ENCODE measurements at places on chromosomes 5 and 9.

DNA sequence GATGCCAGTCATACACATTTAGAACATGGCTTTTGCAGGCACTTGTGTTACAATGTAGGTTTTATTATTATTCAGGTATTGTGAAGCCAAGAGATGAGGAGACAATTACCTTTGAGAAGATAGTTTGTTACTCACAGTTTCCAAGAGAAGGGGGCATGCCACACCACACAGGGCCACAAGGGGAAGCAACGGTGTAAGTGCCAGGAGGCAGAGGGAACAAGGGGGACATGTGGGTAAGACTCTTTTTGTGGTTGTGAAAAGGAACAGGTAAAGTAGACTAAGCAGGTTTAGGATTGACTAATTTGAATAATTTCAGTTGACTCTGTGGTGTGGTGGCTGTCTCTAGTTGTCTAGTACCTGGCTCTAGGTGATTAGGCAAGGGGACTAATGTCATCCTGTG is 191.2 kb downstream of the TRPM6 start:
- DNase-seq: no peak

GRCh38 chr5:95080030-95080429 is 204.9 kb downstream of the MCTP1 start:
- DNase-seq: no peak

DNA sequence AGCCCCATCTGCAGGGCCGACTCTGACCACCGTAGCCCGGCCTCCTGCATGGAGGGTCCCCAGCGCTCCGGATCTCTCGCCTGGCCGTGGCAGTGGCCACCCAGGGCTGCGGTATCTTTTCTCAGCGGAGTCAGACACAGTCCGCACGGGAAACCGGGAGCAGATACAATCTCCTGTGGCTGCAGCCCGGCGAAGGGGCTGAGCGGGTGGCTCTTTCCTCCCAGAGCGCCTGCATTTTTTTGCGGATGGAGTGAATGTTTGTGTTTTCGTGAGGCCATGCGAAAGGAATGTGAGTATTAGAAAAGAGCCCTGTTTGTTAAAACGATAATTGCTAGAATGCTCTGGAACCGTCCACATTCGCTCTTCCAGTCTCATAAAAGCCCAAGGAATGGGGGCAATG is 53.4 kb upstream of the PTCH1 start:
- no peak for DNase-seq

- no peak for DNase-seq
These were observed 47.0 kb downstream of the KLF9 start for GRCh38 chr9:70367305-70367930.

DNA sequence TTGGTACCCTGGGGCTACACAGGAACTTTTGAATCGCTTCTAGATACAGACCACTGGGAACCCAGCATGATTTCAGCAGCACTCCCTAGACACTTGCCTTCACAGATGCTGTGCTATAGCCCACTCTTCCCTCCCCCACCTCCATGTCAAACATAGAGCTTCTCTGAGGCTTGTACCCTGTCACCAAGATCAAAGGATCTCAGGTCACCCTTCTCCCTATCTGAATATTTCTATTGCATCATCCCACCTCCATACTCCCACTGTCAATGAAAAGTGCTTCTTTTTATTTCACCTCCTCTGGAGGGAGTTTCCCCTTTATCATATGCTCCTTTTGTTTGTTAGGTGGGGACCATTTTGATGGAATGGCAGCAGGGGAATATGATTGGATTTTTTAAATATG is 29.2 kb upstream of the PHF24 start:
- no peak for DNase-seq

GRCh38 chr5:17436761-17437221 is 61.2 kb upstream of the TAF11L2 start:
- no peak for DNase-seq

GRCh38 chr9:122192261-122192875 is 32.7 kb downstream of the MORN5 start:
- no peak for DNase-seq

- DNase-seq: no peak
These were observed 168.3 kb downstream of the COL23A1 start for GRCh38 chr5:178421699-178422399.

GRCh38 chr5:41629897-41630296 is 119.5 kb upstream of the PLCXD3 start:
- DNase-seq: no peak

DNA sequence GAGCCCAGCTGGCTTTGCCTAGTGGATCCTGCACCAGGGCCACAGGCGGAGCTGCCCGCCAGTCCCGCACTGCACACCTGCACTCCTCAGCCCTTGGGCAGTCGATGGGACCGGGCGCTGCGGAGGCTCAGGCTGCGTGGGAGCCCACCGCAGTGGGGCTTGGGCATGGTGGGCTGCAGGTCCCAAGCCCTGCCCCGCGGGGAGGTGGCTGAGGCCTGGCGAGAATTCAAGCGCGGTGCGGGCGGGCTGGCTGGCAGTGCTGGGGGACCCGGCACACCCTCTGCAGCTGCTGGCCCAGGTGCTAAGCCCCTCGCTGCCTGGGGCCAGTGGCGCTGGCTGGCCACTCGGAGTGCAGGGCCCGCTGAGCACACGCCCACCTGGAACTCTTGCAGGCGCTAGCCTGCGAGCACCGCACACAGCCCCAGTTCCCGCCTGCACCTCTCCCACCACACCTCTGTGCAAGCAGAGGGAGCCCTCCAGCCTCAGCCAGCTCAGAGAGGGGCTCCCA is 125.7 kb upstream of the OTULINL start:
- no peak for DNase-seq

- DNase-seq: no peak
These were observed 7.2 kb downstream of the NDUFS6 start for GRCh38 chr5:1808439-1808838.

DNA sequence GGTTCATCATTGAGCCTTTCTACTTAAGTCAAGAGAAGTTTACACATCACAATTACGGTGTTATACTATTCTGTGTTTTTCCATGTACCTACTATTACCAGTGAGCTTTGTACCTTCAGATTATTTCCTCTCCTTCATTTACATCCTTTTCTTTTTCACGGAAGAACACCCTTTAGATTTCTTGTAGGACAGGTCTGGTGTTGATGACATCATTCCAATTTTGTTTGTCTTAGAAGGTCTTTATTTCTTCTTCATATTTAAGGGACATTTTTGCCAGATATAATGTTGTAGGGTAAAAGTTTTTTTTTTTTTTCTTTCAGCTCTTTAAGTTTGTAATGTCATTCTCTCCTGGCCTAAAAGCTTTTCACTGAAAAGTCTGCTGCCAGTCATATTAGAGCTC is 637.1 kb upstream of the RIOK2 start:
- DNase-seq: no peak

DNA sequence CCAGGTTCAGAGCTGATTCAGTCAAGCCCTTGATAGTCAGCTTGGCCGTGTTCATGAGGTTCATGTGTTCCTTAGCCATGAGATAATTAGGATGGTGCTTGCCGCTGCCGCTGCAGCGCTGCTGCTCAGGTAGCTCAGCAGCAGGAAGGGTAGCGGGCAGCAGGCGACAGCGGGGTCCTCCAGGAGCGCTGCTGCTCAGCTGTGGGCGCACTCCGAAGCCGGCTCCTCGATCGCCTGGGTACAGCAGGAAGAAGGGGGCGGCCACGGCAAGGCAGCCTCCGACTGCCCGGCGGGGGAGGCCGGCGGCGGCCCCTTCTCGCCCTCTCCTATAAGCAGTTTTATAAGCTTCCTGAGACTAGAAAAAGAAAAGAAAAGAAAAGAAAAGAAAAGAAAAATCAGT is 1253.6 kb downstream of the EFNA5 start:
- no peak for DNase-seq

- no peak for DNase-seq
These were observed 65.3 kb downstream of the CSNK1A1 start for GRCh38 chr5:149485655-149486615.

DNA sequence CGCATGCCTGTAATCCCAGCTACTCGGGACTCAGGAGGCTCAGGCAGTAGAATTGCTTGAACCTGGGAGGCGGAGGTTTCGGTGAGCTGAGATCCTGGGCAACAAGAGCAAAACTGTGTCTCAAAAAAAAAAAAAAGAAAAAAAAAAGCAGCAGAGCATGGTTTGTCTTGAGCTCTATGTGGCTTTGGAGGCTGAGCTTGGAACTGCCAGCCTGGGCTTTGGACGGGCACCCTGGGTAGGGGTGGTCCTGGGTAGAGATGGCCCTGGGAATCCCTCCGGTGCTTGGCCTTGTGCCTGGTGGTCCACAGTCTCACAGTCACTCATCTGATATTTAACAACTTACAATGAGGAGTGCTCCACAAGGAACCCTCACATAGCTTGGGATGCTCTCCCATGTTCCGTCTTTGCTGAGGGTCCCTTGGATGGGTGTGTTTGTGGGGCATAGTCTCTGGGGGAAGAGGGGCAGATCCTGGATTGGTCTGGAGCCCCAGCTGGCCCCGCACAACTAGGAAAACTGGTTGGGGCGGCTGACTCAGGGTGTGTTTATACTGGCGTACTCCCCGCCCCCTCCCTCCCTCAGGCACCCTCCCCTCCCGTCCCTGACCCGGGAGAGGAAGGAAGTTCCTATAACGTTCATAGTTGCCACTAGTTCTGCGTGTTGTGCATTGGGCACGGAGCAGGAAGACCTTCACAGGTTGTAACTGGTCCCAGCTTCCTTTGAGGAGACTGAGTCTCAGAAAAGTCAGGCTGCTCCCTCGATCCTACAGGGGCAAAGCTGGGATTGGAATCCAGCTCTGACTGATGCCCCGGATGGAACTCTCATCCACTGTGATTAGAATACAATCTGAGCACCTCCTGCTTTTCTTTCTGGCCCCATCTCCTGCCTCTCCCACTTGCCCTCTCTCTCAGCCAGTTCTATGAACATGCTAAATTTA is 11.2 kb downstream of the IER5L start:
- no peak for DNase-seq

GRCh38 chr5:86665984-86666760 is 48.4 kb downstream of the COX7C start:
- DNase-seq: no peak

DNA sequence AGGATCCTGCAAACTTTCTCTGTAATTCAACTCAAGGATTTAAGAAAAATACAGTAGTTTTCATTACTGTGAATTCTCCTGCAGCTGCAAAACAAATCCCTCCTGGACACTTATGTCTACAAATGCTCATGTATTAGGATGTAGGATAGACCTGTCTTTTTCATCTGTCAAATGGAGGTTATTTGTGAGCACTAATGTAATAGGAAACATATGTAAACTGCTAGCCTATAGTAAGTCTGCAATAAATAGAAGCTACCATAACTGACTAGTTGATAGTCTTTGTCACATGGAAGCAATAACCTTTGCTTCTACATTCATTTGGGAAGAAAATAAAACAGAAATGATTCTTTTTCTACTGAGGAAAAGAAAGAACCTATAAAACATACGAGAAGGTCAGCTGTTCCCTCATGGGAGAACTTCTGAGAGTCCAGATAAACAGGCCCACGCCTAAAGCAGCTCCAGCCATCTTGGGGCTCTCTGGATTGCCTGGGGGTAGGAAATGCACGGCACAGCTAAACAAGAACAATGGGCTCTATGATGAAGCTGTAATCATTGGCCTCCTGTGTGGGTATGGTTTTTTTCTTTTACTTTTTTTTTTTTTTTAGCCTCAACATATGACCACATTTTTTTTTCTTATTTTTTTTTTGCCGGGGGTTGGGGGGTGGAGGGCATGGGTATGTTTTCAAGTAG is 6.2 kb downstream of the KCNV2 start:
- DNase-seq: no peak

DNA sequence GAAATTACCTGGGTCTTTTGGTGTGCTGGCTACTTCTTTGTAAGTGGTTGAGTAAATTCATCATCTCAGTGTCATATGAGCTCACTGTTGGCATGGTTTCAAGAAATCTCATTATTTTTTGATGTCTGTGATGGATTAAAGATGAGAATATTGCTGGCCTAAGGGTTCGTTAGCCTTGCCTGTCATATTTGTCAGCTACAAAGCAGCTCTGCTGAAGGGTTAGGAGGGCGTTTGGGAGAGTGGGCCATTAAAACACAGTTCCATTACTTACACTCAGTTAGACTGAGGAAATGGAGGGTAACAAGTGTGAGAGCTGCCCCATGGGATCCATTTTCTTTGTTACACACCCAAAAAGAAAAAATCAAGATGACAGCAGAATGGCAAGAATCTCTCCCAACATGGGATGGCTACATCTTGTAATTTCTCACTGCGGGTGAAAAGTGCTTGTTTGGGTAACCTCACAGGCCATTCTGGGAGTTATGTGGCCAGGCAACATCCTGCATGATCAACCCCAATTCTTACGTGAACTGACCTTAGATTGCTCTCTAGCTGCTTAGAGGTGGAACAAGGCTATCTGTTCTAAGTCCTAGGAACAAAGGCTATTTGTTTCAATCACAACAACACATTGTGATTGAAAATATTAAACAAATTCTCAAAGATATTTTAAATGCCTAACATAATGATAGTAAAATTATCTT is 609.5 kb upstream of the RGMB start:
- DNase-seq: no peak

DNA sequence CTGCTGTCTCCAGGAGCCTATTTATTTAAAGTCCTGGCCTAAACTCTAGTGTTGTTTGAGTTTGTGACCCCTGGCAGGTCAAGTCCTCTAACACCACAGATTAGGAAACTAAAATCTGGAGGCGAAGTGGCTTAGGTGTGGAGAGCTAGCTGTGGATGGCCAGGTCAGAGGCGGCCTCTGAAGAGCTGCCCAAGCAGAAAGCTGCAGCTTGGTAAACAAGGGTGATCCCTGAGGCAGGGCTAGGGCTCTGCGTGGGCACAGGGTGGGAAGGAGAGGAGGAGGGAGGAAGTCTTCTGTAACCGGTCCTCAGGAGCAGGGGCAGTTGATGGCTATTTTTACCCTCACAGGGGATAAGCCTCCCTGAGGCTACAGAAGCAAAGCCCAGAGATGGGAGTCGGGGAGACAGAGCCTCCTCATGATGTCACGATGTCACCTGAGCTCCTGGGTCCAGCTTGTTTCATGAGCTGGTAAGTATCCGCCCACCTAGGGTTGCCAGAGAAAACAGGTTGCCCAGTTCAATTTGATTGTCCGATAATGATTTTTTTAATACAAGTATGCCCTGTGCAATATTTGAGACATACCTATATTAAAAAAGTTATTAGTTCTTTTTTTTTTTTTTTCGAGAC is 25.9 kb upstream of the BOD1 start:
- DNase-seq: no peak

GRCh38 chr5:138610918-138611677 is 35.9 kb upstream of the HSPA9 start:
- DNase-seq: no peak

GRCh38 chr5:169904508-169904907 is 75.8 kb downstream of the INSYN2B start:
- DNase-seq: no peak

- DNase-seq: no peak
These were observed 36.6 kb upstream of the VCAN start for GRCh38 chr5:83434946-83435345.

Data from NCI-H187 treated with DMSO at 0.1 percent for 48 hours (cell line).